SJSA1 (cell line): ENCODE measurements at places on chromosomes 5 and 9. TPM values are rescaled to one million over a fixed set of nuclear protein-coding genes. Genes with fewer than 3 reads are reported as not detected.
A peak's percentile ranks its signal among the peaks of the same experiment; 100 is the strongest.

The C9orf78 gene
- total RNA-seq, result 56.2 and 59.3 TPM in 2 replicates

The DOCK2 gene
- 1.5 and 3.5 TPM in 2 replicates for total RNA-seq

The SLC27A6 gene
- total RNA-seq, result 2.9 and 3.2 TPM in 2 replicates

The TLX3 gene
- total RNA-seq, result not detected in 2 replicates

- peak; percentile 62 for DNase-seq
- H3K27me3 ChIP-seq, result no peaks in the 10 kb centered on the region
- peaks cover 23% of the 10 kb centered on the region for H3K36me3 ChIP-seq
- H3K4me1 ChIP-seq, result peaks cover 34% of the 10 kb centered on the region
- H3K27ac ChIP-seq, result peak overlapping the region; percentile 78
Measured at GRCh38 chr9:109780453-109781033, 545 bp downstream of the PALM2AKAP2 start.

- H3K27me3 ChIP-seq, result no peaks in the 10 kb centered on the region
- no peak overlapping the region for H3K4me3 ChIP-seq
- no peak for DNase-seq
- no peak overlapping the region for H3K27ac ChIP-seq
- H3K36me3 ChIP-seq, result no peaks in the 10 kb centered on the region
- peaks cover 8% of the 10 kb centered on the region for H3K4me1 ChIP-seq
Measured at GRCh38 chr9:129076640-129077037, 4.3 kb upstream of the DOLPP1 start.

- DNase-seq, result peak; percentile 97
- H3K36me3 ChIP-seq, result no peaks in the 10 kb centered on the region
- H3K27ac ChIP-seq, result peak overlapping the region; percentile 84
Measured at GRCh38 chr9:87280421-87280820, 217.2 kb upstream of the DAPK1 start.

- H3K27ac ChIP-seq, result no peak overlapping the region
- DNase-seq, result no peak
- no peaks in the 10 kb centered on the region for H3K4me1 ChIP-seq
- H3K36me3 ChIP-seq, result no peaks in the 10 kb centered on the region
- no peaks in the 10 kb centered on the region for H3K27me3 ChIP-seq
- H3K4me3 ChIP-seq, result no peak overlapping the region
Measured at GRCh38 chr5:52771343-52772039, 16.2 kb upstream of the ITGA1 start.

GRCh38 chr9:5438301-5439162 lies 807 bp upstream of the PLGRKT start:
- H3K27ac ChIP-seq, result peak overlapping the region; percentile 91
- DNase-seq, result no peak
- H3K4me1 ChIP-seq, result peaks cover 17% of the 10 kb centered on the region
- H3K27me3 ChIP-seq, result no peaks in the 10 kb centered on the region
- H3K36me3 ChIP-seq, result peaks cover 13% of the 10 kb centered on the region

- DNase-seq, result no peak
- peaks cover 29% of the 10 kb centered on the region for H3K27me3 ChIP-seq
- no peak overlapping the region for H3K27ac ChIP-seq
- no peaks in the 10 kb centered on the region for H3K4me1 ChIP-seq
Measured at GRCh38 chr5:11037941-11038340, 276.9 kb upstream of the DAP start.

DNA sequence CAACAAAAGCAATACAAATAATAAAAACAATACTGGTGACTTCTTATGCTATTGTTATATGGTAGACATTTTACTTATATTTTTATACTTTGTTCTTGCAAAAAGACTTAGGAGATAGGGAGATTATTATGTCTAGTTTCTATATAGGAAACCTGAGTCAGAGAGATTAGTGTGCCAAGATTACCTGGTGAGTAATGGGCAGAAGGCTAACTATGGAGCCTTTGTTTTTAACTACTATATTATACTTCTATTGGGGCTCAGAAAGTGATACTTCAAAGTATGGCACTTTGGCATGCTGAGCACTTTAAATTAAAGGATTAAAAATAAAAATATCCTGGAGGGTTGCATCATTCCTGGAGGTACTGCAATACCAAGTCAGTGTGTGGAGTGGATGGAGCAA lies 117.5 kb upstream of the CLINT1 start:
- H3K27me3 ChIP-seq, result no peaks in the 10 kb centered on the region
- H3K4me1 ChIP-seq, result no peaks in the 10 kb centered on the region
- H3K36me3 ChIP-seq, result no peaks in the 10 kb centered on the region

DNA sequence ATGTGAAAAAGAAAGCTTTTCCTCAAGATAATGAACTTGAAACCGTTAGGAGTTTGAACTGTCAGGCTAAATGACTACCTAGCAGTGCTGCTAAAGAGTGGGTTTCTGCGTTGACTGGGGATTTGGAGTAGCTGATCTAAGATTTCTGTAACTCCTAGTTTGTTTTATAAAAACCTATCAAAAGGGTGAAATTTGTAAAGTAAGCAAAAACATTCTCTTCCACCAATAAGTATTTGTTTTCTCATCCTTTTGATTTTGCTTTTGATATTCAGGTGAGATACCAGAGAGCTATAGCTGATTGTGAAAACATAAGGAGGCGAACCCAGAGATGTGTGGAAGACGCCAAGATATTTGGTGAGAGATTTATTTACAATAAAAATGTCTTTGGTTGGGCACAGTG lies 4.1 kb downstream of the GRPEL2 start:
- H3K4me3 ChIP-seq, result no peak overlapping the region
- H3K27ac ChIP-seq, result peak overlapping the region; percentile 43

DNA sequence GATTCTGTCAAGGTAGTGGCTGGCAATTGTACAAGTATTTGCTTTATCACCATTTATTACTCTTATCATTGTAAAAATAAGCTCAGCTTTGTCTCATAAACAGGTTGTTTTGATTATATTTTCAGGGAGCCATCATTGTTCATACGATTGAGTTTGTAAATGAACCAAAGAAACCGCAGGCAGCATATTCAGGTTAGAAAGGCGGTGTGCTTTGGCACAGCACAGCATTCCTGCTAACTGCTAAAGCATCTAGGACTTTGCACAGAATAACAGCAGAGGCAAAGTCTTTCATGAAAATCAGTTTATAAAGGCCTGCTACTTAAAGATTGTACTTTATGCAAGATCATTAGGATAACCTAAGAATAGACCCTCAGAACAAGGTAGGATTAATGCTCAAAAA lies 281.5 kb upstream of the SLC24A2 start:
- DNase-seq, result no peak
- no peaks in the 10 kb centered on the region for H3K4me1 ChIP-seq
- no peak overlapping the region for H3K4me3 ChIP-seq

DNA sequence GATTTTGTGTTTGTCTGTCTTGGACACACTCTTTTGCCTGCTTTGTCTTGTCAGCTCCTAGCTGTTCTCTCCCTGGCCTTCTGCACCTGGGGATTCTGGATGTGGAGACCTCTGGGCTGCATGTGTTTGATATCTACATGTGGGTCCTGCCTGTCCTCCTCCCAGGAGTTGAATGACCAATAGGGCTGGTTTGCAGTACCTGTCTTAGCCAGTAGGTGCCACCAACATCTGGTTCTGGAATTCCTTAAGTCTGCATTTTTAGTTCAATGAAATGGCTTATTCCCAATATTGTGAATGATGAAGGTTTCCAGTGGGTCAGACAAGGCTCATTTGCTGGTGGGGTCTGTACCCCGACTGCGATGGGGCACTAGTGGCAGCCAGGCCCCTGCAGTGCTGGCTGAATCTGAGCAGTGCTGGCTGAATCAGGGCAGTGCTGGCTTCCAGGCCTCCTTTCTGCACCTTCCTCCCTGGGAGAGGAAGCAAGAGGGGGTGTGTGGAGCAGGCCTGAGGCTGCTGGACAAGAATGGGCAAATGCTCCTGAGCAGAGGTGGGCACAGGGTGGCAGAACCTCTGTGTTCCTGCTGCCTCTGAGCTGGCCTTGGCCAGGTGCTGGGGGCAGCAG lies 73.3 kb downstream of the RXRA start:
- H3K4me3 ChIP-seq, result no peak overlapping the region
- H3K4me1 ChIP-seq, result peaks cover 27% of the 10 kb centered on the region
- H3K36me3 ChIP-seq, result peaks cover 12% of the 10 kb centered on the region

DNA sequence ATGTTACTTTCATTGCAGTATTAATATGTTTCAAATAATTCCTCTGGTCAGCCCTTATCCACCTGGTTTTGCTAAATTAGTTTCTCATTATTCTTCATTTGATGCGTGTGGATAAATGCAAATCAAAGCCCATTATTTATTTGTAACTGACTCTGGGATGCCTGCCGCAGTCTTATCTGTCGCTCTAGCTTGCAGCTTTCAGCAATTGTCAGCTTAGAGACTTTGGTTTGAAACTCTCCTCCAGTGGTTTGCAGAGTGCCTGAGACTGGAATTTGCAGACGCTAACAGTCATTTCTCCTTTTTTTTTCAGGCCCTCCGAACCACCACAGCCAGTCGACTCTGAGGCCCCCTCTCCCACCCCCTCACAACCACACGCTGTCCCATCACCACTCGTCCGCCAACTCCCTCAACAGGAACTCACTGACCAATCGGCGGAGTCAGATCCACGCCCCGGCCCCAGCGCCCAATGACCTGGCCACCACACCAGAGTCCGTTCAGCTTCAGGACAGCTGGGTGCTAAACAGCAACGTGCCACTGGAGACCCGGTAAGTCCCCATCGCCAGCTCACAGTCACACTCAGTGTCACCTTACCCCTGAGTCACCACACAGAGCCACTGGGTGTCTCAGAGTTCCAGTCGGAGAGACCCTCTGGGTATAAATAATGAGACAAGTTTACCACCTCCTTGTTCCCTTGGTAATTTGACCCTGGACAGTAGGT lies 339.0 kb upstream of the WWC1 start:
- peak; percentile 91 for DNase-seq
- H3K27ac ChIP-seq, result peak overlapping the region; percentile 99
- H3K4me3 ChIP-seq, result peak overlapping the region; percentile 30
- no peaks in the 10 kb centered on the region for H3K27me3 ChIP-seq
- no peaks in the 10 kb centered on the region for H3K36me3 ChIP-seq

- peaks cover 96% of the 10 kb centered on the region for H3K36me3 ChIP-seq
- H3K27me3 ChIP-seq, result no peaks in the 10 kb centered on the region
- H3K27ac ChIP-seq, result peak overlapping the region; percentile 77; the same call in 1 of the 2 replicates
- no peak overlapping the region for H3K4me3 ChIP-seq
- H3K4me1 ChIP-seq, result peaks cover 43% of the 10 kb centered on the region
Measured at GRCh38 chr5:150051657-150052195, 34.6 kb downstream of the CSF1R start.

DNA sequence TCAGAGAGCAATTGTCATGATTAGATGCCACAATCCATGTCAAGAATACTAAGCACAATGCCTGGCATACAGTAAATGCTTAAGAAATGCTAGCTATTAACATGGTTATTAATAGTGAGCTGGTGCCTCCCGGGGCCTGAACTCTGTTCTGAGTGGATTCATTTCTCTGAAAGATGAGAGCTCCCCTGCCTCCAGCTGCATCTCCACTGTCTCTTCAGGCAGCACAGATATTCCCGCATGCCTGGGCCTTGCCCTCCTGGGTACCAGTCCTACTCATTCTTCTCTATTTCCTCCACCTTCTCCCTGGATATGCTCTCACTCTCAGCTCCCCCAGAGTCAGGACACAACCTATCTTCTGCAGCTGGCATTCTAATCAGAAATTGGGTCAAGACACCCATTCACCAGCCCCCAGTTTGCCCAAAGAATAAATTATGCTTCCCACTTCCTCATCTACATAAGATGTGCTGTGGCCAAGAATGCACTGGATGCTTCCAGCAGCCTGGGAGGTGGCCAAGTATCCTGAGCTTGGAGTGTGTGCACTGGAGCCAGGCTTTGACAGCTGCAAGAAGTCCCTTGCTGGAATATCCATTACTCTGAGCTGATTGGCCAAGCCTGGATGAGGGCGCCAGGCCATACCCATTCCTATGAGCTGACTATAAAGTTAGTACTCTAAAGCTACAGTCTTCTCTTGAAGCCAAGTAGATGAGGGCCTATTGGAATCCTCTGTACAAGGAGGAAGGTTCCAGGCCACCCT lies 669.0 kb downstream of the ACTL7B start:
- H3K27ac ChIP-seq, result no peak overlapping the region
- no peak for DNase-seq
- no peaks in the 10 kb centered on the region for H3K4me1 ChIP-seq
- no peak overlapping the region for H3K4me3 ChIP-seq
- H3K27me3 ChIP-seq, result no peaks in the 10 kb centered on the region
- H3K36me3 ChIP-seq, result no peaks in the 10 kb centered on the region

GRCh38 chr9:37187713-37188439 lies 67.5 kb downstream of the ZCCHC7 start:
- peak; percentile 12 for DNase-seq
- no peaks in the 10 kb centered on the region for H3K36me3 ChIP-seq
- peak overlapping the region; percentile 16; the same call in 1 of the 2 replicates for H3K27ac ChIP-seq
